ENCODE measurements at places on chromosomes 3 and 15. TPM values are rescaled to one million over a fixed set of nuclear protein-coding genes. Genes with fewer than 3 reads are reported as not detected.

DNA sequence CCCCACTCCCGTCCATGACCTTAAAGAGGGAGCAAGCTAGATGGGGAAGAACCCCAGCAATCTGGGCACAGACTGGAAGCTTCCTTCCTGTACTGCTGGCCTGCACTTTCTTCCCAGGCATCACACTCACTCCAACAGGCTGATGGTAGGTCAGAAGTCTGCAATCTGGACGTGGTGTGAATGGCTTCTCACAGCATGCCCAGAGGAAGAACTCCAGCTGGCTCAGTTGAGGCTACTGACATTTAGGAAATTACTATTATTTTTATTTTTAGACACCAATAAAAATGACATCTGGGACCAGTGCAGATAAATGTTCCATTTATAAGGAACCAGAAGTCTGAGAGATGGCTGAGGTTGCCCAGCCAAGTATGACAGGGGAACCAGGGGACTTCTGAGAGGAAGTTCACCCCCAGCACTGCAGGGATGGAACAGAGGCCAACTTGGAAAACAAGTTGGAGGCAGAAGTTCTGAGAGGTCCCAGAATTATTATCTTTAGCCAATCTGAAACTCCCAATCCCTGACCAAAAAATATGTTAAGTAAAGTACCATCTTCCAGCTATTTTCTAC, 163.8 kb upstream of the CTNNB1 start:
- no peak overlapping the region for H3K4me3 ChIP-seq
- no peaks in the 10 kb centered on the region for H3K27me3 ChIP-seq
- no peaks in the 10 kb centered on the region for H3K36me3 ChIP-seq
- DNase-seq, result no peak

LNP1 gene
- 6.6 TPM for polyA plus RNA-seq

CMTM8 gene
- 22.4 TPM for polyA plus RNA-seq

DNA sequence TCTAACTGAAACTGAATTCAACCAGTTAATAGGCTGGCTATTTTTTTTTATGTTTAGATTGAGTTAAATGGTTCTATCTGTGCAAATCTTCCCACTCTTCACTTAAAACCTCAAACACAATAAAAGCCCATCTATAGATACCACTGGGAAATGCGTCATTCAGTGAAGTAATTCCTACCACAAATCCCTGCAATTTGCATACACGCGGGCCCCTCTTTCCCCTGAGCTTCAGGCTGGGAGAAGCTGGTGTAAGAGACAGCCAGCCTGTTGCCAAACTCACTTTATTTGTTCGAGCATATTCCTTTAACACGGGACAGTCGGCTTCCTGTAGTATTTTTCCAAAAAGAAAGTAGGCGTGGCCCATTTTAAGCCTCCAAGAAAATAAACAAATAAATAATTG, 26.0 kb upstream of the MCTP2 start:
- no peak overlapping the region for H3K4me3 ChIP-seq
- H3K27ac ChIP-seq, result no peak overlapping the region
- H3K36me3 ChIP-seq, result no peaks in the 10 kb centered on the region

CCR1 gene
- not detected for polyA plus RNA-seq
